ENCODE measurements at places on chromosomes 7 and 10.

- no peak for DNase-seq
These were observed 26.7 kb downstream of the SVIL start for GRCh38 chr10:29608062-29608461.

GRCh38 chr7:37974711-37975110, 54.3 kb downstream of the EPDR1 start:
- DNase-seq, result no peak

- DNase-seq, result no peak
These were observed 17.0 kb downstream of the TMEM130 start for GRCh38 chr7:98852826-98853225.

DNA sequence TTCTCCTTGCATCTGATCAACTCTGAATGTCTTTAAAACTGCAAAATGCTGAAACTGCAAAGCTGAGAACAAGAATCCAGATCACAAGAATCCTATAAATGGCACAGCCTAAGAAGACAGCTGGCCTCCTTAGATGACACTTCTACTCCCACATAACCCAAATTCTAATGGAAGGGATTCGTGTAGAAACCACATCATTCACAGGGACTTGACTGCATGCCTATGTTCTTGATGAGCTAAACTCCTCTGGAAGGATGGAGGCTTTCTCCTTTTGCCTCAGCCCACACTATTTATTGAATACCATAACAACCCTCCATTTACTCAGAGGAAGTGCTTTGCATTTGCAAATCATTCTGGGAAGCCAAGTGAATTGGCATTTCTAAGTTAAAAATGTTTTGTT, 252.5 kb upstream of the VWC2 start:
- no peak for DNase-seq

GRCh38 chr7:81791568-81792518, 22.0 kb upstream of the HGF start:
- no peak for DNase-seq

DNA sequence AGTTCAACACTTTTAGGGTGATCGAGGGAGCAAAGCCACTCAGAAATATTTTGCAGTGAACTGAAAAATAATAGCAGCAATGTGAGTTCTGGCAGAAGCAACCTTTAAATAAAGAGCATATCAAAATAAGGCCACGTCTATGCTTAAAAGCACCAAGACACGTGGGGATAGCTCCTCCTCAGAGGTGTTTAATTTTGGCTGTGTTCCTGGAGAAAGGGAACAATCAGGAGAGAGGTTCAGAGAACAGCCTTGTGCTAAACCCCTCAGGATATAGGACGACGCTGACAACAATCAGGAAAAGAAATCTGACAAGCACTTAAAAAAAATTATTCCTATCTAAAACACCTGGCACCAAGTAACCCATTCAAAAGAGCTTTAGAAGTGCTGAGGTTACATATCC, 471.9 kb upstream of the CELF2 start:
- DNase-seq, result no peak

DNA sequence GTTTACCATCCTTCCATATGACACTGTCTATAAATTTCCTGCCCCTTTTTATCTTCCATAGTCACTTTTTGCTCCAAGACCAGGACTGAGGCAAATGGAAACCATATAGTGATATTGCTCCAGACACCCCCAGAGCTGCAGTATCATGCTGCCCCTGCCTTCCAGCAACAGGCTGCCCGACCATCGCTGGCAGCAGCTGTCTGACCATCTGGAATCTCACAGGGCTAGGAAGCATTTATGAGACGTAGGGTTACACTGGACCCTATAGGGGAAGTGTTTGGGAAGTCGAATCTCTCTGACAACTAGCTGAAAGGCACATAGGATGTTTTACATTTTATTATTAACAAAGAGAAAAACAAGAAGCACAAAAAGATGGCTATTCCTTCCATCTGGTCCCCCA, 19.4 kb downstream of the ENO4 start:
- DNase-seq, result no peak

- DNase-seq, result no peak
These were observed 44.9 kb downstream of the GRM8 start for GRCh38 chr7:127207806-127208205.

GRCh38 chr10:122308417-122309141, 37.5 kb downstream of the BTBD16 start:
- no peak for DNase-seq

DNA sequence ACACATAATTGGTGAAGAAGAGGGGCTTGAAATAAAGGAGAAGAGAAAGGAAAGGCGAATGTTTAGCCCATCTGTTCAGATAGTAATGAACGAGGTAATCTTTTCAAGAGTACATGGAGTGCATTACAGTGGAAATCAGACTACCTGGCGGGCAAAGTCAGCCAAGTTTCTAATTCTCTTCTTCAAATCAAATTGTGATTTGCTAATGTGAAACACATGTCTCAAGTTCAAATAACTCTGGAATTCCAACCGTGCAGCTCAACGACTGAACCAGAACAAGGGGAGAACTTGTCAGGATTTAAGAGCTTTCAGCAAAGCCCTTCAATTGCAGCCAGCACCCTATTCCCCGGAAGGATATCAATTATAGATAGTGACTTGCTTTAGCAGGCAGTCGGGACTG, 216.9 kb downstream of the GLI3 start:
- DNase-seq, result no peak

- DNase-seq, result no peak
These were observed 33.3 kb downstream of the COX15 start for GRCh38 chr10:99698504-99699080.

- DNase-seq, result no peak
These were observed 229.0 kb downstream of the STK31 start for GRCh38 chr7:23938937-23939552.

DNA sequence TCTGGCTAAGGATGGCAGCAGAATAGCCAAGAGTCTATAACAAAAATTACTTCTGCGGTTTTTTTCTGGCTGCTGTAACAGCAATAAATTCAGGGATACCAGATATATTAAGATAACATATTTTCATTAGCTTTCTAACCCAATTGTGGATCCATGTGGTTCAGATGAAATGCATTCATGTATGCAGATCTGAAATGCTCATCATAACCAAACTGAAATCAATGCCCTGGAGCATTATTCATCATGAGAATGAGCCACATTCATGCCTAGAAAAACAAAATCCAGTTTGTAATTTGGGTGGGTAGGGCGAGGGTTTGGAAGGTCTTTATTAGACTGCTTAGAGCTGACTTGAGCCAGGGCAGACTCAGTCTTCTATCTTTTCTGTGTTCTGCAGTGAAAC, 69.8 kb upstream of the SEMA3A start:
- no peak for DNase-seq

GRCh38 chr10:132637477-132638129, 100.0 kb downstream of the INPP5A start:
- no peak for DNase-seq

GRCh38 chr10:29849886-29850285, 209.5 kb downstream of the JCAD start:
- DNase-seq, result no peak

DNA sequence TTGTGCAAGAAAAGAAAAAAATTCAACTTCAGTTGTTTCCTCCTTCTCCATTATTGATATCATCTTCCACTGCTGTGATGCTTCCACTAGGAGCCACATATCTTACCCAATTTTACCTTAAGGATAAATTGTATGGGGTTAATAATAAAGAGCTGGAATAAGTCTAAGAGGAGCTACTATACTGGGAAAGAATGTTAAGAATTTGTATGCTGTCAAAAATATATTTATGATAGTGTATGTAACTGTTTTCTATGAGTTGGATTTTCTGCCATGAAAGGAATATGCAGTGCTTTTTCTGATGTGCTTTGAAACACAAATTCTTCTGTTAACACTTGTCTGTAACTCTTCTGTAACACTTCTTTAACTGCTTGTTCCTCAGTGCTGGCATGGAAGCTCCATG, 219.1 kb downstream of the VTI1A start:
- DNase-seq, result no peak

DNA sequence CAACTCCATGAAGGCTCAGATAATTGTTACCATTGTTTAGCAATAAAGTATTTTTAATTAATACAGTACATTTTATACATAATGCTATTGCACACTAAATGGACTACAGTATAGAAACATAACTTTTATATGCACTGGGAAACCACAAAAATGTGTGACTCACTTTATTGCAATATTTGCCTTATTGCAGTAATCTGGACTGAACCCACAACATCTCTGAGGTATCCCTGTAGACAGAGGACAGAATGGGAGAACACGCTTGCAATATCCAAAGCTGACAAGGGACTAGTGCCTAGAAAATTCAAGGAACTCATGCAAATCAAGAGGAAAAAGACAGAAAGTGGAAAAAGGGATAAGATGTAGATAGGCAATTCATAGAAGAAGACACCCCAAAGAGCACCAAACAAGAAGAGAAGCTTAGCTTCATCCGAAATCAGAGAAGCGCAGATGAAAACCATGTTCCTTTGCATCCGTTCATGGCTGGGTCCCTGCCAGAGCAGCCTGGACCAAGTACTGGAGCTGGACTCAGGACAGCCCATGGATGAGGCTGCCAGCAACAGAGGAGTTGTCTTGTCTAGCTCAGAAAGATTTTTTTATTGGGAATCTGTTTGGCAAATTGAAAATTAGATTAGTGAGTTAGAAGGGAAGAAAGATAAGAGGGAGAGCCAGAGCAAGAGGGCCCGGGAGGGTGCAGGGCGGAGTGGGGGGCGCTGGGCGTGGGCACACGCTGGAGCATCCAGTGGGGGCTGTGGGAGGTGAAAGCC, 16.0 kb upstream of the GALNTL5 start:
- no peak for DNase-seq

DNA sequence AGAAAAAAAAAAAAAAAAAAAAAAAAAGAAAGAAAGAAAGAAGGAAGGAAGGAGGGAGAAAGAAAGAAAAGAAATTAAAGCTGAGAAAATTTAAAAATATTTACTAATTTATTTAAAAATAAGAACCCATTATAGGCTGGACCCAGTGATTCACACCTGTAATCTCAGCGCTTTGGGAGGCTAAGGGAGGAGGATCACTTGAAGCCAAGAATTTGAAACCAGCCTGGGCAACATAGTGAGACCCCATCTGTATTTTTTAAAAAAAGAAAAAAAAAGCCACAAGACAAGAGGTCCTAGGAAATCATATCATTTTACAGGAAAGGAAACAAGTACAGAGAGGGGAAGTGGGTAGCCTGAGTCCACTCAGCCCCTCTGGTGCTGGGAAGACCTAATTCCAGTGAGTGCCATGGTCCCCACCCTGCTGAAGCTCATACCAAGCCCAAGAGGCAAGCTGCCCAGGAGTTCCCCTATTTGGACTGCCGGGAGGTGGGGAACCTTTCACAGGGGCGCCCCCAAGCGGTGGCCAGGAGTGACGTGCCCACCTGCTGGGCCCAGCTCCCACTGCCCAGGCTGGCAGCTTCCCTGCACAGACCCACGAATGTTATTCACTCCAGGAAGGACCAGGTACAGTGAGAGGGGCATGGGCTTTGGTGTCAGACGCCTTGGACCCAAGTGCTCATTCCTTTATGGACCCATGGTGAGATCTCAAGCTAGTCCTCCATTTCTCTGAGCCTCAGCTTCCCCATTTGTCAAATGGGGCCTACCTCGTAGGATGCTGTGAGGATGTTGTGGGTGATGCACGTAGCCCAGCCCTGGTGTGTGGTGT, 133.6 kb downstream of the ZMIZ1 start:
- DNase-seq, result no peak

GRCh38 chr10:12540341-12540781, 191.0 kb downstream of the CAMK1D start:
- DNase-seq, result no peak

- DNase-seq, result no peak
These were observed 412.1 kb upstream of the CELF2 start for GRCh38 chr10:10605551-10606081.

DNA sequence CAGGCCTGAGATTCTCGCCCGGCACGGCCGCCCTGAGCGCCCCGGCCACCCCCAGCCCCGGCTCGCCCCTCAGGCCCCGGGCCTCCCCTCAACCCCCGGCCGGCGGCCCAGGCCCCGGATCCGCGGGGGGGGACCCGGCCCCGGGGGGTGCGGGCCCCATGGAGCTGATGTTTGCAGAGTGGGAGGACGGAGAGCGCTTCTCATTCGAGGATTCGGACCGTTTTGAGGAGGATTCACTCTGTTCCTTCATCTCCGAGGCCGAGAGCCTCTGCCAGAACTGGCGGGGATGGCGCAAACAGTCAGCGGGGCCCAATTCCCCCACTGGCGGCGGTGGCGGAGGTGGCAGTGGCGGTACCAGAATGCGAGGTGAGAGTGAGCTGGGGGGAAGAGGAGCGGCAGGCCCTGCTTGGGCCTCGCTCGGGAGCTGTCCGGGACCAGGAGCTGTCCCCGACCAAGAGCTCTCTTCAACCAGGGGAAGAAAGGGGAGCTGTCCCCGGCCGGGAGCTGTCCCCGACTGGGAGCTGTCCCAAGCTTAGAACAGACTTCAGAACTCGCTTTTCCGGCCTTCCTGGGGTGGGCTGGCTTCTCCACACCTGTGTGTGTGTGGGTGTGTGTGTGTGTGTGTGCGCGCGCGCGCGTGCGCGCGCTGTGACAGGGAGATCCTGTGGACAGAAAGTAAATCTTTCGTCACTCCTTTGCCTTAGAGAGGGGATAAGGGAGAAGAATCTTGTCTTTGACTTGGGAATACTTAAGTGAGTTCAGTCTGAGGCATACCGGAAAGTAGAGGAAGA, 510 bp downstream of the ZSWIM8 start:
- no peak for DNase-seq

GRCh38 chr10:107444443-107444842, 279.9 kb upstream of the SORCS1 start:
- DNase-seq, result no peak

DNA sequence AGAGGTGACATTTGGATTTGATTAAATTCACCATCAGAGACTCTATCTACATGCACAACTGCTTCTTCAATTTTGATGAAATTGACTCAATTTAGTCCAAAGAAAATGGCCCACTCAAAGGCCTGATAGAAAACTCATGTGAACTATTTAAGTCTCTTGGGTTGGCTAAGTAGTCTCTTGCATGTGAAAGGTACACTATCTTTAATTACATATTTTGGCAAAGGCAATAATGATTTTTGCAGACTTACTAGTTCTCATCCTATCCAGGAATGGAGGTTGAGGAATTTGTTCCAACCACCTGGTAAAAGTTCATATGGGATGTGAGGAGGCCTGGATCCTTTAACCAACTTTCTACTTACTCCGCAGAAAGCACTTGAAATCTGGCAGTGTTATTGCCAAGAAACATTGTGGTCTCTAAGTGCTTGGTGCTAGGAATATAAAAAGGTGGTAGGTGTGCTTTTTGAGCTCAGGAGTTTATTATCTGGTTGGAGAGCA, 618.6 kb upstream of the MKI67 start:
- no peak for DNase-seq

DNA sequence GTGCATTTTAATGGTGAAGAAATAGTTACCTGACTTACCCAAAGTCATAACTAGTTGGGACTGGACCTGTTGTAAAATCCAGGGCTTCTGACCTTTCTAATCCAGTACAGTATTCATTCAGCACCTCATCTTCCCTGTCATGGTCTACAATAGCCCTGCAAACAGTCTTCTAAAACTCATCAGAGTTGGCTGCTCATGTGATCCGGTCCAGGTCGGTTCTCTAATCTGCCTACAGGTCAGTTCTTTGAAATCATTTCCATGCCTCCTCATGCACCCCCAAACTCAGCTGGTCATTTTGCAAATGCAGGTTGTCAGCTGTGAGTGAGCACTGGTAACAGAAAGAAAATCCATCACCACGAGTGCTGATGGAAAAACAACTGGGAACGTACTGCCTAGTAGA, 451.6 kb upstream of the GALNT17 start:
- DNase-seq, result no peak

GRCh38 chr7:159142730-159143129, 1.9 kb downstream of the VIPR2 start:
- no peak for DNase-seq

Data from esophagus squamous epithelium (tissue), 5 donors.